Spinal cord (tissue), 10 donors: ENCODE measurements at places on chromosomes 1 and 21. TPM values are rescaled to one million over a fixed set of nuclear protein-coding genes. Genes with fewer than 3 reads are reported as not detected.

DNA sequence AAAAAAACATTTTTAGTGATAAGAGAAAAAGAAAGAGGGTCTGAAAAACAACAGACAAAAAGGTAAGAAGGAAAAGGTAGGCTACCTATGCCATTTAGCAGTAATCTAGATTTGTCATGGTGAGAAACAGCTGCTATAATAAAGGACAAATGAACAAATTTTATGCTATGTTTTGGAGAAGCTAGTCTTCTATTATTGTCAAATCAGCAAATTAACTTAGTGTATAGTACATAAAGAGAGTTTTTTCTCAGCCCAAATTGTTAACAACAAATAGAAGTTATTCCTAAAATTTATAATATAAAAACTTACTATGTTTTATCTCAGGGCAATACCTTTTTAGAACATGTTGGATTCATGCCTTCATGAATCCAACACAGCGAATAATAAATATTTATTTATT lies 88.7 kb downstream of the KIFAP3 start:
- H3K4me3 ChIP-seq = no peak overlapping the region
- H3K27ac ChIP-seq = no peak overlapping the region
- no peak for DNase-seq
- H3K4me1 ChIP-seq = no peaks in the 10 kb centered on the region
- peaks cover 2% of the 10 kb centered on the region for H3K36me3 ChIP-seq

GRCh38 chr1:248576260-248576980 lies 1.9 kb upstream of the OR2T34 start:
- no peak overlapping the region for H3K27ac ChIP-seq
- H3K36me3 ChIP-seq = no peaks in the 10 kb centered on the region

- no peaks in the 10 kb centered on the region for H3K36me3 ChIP-seq
- peak overlapping the region; percentile 31 for H3K4me3 ChIP-seq
- H3K27me3 ChIP-seq = peaks cover 25% of the 10 kb centered on the region
- no peak overlapping the region for H3K27ac ChIP-seq
Observed at GRCh38 chr1:175191659-175192058, 917 bp downstream of the KIAA0040 start.

Gene NOS1AP
- total RNA-seq = 6.8 TPM

Gene CHI3L1
- total RNA-seq = 14.2 TPM

DNA sequence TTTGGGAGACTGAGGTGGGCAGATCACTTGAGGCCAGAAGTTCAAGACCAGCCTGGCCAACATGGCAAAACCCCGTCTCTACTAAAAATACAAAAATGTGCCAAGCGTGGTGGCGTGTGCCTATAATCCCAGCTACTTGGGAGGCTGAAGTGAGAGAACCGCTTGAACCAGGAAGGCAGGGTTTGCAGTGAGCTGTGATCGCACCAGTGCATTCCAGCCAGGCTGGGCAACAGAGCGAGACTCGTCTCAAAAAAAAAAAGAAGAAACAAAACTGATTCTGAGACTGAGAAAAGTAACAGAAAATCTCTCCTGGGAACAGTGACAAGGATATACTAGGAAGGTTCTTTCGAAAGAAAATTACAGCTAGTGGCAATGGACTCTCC lies 20.9 kb downstream of the USP48 start:
- H3K36me3 ChIP-seq = no peaks in the 10 kb centered on the region
- no peaks in the 10 kb centered on the region for H3K27me3 ChIP-seq
- DNase-seq = no peak
- H3K27ac ChIP-seq = no peak overlapping the region
- peaks cover 9% of the 10 kb centered on the region for H3K4me1 ChIP-seq
- H3K4me3 ChIP-seq = no peak overlapping the region

Gene PTAFR
- 7.9 TPM for total RNA-seq

Gene MPL
- 0.11 TPM for total RNA-seq

- no peaks in the 10 kb centered on the region for H3K4me1 ChIP-seq
- H3K36me3 ChIP-seq = no peaks in the 10 kb centered on the region
Observed at GRCh38 chr1:186927884-186928283, 99.1 kb downstream of the PLA2G4A start.

DNA sequence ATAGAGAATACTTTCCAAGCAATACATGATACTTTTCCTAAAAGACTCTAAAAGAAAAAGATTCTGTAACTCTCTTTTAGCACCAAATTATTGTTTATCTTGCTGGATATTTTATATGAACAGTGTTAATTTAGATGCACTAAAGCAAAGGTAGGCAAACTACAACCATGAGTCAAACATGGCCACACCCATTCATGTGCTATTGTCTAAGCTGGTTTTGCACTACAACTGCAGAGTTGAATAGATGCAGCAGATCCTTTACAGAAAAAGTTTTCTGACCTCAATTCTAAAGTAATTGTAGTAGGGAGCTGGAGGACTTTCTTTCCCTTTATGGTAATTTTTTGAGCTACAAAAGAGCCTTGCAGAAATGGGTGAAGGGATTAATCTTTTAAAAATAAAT lies 19.4 kb downstream of the BLZF1 start:
- H3K27me3 ChIP-seq = no peaks in the 10 kb centered on the region
- no peak for DNase-seq
- H3K36me3 ChIP-seq = peaks cover 20% of the 10 kb centered on the region
- no peak overlapping the region for H3K4me3 ChIP-seq
- H3K4me1 ChIP-seq = no peaks in the 10 kb centered on the region
- no peak overlapping the region for H3K27ac ChIP-seq

DNA sequence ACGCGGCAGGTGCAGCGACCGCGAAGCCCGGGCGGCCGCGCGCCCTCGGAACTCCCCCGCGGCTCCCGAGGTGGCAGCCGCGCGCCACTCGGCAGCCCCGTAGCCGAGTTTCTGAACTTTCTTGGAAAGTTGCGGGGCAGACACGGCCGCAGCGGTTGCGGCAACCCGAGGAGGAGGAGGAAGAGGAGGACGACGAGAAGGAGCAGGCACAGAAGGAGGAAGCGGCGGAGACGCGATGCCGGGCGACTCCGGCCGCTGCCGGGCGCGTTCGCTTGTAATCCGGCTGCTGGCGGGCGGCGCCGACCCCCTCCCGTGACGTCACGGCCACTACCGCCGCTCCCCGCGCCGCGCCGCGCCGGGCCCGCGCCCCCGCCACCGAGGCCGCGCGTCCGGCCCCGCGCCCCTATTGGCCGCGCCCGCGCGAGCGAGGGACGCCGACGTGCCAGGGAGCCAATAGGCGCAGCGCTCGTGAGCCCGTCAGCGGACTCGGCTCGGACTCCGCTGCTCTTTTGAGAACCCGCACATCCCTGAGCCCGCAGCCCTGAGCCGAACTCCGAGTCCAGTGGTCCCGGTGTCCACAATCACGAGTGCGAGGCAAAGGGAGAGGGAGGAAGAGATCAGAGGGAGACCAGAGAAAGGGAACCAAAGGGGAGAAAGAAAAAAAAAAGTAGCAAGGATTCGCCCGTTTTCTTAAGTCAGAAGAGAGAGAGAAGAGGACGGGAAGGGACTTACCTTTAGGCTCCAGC lies 736 bp upstream of the BARHL2 start:
- DNase-seq = no peak
- H3K27me3 ChIP-seq = peaks cover 100% of the 10 kb centered on the region
- H3K4me3 ChIP-seq = peak overlapping the region; percentile 31
- H3K4me1 ChIP-seq = peaks cover 40% of the 10 kb centered on the region

GRCh38 chr1:220818421-220819173 lies 31.9 kb downstream of the MTARC1 start:
- DNase-seq = peak; percentile 34
- H3K27ac ChIP-seq = no peak overlapping the region
- H3K36me3 ChIP-seq = peaks cover 5% of the 10 kb centered on the region
- no peaks in the 10 kb centered on the region for H3K27me3 ChIP-seq

Gene LHX8
- not detected for total RNA-seq

GRCh38 chr1:243739335-243740003 lies 110.6 kb downstream of the AKT3 start:
- no peaks in the 10 kb centered on the region for H3K4me1 ChIP-seq
- H3K36me3 ChIP-seq = no peaks in the 10 kb centered on the region
- no peak for DNase-seq

GRCh38 chr1:243718022-243718421 lies 132.0 kb downstream of the AKT3 start:
- no peak for DNase-seq
- no peaks in the 10 kb centered on the region for H3K4me1 ChIP-seq
- H3K4me3 ChIP-seq = no peak overlapping the region
- H3K27me3 ChIP-seq = no peaks in the 10 kb centered on the region

GRCh38 chr1:206854401-206855129 lies 10.9 kb upstream of the IL20 start:
- H3K27me3 ChIP-seq = no peaks in the 10 kb centered on the region
- no peak overlapping the region for H3K4me3 ChIP-seq
- no peaks in the 10 kb centered on the region for H3K4me1 ChIP-seq
- H3K36me3 ChIP-seq = no peaks in the 10 kb centered on the region
- H3K27ac ChIP-seq = no peak overlapping the region

- H3K4me3 ChIP-seq = no peak overlapping the region
- no peak for DNase-seq
- H3K4me1 ChIP-seq = peaks cover 9% of the 10 kb centered on the region
- no peak overlapping the region for H3K27ac ChIP-seq
- H3K27me3 ChIP-seq = no peaks in the 10 kb centered on the region
- H3K36me3 ChIP-seq = peaks cover 82% of the 10 kb centered on the region
Observed at GRCh38 chr1:227769047-227769935, 34.1 kb downstream of the SNAP47 start.

DNA sequence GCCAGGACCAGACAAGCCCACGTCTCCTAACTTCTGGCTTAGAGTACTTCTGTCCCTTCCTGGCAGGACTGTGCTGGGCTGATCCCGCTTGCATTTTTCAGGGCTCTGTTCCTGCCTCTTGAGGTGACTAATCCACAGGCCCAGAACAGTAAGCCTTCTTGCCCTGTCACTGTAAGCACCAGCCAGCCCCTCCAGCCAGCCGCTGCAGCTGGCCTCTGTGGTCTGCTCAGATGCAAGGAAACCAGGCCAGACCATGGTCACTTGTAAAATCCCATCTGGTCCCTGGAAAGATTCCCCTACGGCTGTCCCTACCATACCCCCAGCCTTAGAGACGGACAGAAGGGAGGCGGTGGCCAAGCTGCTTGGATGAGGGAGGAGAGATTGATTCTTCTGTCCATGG lies 74.2 kb downstream of the KIRREL1 start:
- no peak for DNase-seq
- H3K4me3 ChIP-seq = no peak overlapping the region
- H3K36me3 ChIP-seq = no peaks in the 10 kb centered on the region
- no peaks in the 10 kb centered on the region for H3K27me3 ChIP-seq
- H3K4me1 ChIP-seq = peaks cover 59% of the 10 kb centered on the region
- H3K27ac ChIP-seq = no peak overlapping the region

DNA sequence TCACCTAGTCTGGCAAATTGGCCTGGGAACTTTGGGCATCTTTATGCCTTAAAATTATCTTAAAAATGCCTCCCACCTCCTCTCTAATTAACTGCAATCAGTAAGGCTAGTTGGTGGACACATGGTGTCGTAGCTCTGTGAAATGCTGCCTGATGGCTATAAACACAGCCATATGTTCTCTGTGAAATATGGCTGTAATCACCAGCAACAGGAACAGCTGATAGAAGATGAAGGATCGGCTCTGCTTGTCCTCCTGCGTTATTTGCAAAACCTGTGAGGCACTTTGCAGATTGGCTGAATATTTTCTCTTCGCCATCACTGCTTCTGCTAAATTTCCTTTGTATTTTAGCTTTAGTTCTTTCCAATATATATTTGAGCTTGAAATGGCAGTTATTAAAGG lies 419.6 kb downstream of the RWDD3 start:
- no peaks in the 10 kb centered on the region for H3K27me3 ChIP-seq
- H3K36me3 ChIP-seq = no peaks in the 10 kb centered on the region
- H3K4me1 ChIP-seq = peaks cover 3% of the 10 kb centered on the region
- no peak for DNase-seq
- no peak overlapping the region for H3K27ac ChIP-seq

Gene MATN1
- total RNA-seq = 0.50 TPM

DNA sequence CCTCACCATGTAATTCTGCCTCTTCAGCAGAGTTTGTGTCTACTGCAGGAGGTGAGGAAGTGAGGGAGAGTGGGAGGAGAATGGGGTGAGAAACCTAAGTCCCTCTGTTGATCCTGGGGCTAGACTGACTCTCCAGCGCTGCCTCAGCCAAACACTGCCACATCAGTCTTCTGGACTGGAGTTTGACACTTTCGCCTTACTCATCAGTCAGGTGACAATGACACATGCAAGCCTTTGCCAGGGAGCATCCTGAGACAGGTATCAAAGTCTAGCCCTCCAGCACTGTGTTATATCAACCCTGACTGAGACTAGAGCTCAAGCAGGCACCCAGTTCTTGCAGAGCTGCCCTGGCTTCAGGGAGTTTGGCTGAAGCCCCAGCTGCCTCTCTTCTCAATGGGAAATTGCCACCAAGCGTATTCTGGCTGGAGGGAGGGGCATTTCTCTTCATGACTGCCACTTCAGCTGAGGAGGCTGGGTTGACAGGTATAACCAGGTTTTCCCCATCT lies 33.3 kb upstream of the SUCO start:
- no peak overlapping the region for H3K27ac ChIP-seq
- H3K27me3 ChIP-seq = no peaks in the 10 kb centered on the region
- peaks cover 4% of the 10 kb centered on the region for H3K4me1 ChIP-seq
- no peak for DNase-seq
- no peaks in the 10 kb centered on the region for H3K36me3 ChIP-seq

Gene CRP
- total RNA-seq = not detected

Gene AXDND1
- total RNA-seq = 1.2 TPM

DNA sequence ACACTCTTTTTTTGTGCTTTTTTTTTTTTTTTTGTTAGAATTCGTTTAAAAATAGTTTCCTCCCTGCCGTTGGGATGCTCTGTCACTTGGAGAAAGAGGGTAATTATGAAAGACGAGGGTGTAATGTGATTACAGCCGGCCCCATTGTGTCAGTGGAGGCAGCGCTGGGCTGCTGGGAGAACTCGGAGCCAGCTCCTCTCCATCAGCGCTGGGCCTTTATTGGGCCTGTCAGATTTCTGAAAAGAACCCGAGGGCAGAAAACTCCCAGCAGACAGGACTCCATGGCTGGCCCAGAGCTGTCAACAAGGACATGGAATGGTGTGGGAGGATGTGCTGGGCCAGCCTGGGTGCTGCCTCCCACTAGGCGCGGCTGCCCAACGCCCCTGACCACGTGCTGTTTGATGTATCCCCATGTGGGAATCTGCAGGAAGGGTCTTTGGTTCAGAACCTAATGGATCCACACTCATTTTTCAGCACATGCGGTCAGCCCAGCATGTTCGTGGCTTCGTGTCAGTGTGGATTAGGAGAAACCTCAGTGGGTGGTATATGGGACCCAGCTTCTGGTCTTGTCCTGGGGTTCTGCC lies 222.6 kb upstream of the KIAA0040 start:
- DNase-seq = no peak
- H3K27me3 ChIP-seq = no peaks in the 10 kb centered on the region
- peaks cover 13% of the 10 kb centered on the region for H3K4me1 ChIP-seq
- no peaks in the 10 kb centered on the region for H3K36me3 ChIP-seq
- no peak overlapping the region for H3K27ac ChIP-seq
- no peak overlapping the region for H3K4me3 ChIP-seq

Gene PTGS2
- total RNA-seq = 4.3 TPM

DNA sequence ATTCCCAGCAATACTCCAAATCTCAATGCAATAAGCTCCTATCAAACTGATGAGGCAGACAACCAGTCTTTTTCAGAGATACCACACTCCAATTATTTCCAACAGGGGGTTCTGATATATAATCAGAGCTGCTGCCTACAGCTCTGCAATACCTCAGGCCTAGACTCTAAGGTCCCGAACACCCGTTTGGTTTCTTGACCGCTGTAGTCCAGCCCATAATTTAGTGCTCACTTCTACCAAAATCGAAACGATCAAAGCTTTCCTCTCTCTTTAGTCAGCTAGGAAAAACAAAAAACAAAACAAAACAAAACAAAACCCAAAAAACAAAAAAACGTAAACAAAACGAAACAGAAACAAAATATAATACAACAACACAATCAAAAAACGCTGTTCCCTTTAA lies 453.0 kb downstream of the NEGR1 start:
- H3K27ac ChIP-seq = no peak overlapping the region
- H3K27me3 ChIP-seq = no peaks in the 10 kb centered on the region
- no peak for DNase-seq

GRCh38 chr1:166999075-166999474 lies 10.0 kb downstream of the MAEL start:
- H3K27ac ChIP-seq = no peak overlapping the region
- H3K4me1 ChIP-seq = no peaks in the 10 kb centered on the region
- no peaks in the 10 kb centered on the region for H3K36me3 ChIP-seq
- no peaks in the 10 kb centered on the region for H3K27me3 ChIP-seq
- H3K4me3 ChIP-seq = no peak overlapping the region
